OCI-LY7 (cell line): ENCODE measurements at places on chromosomes 1 and 21.

DNA sequence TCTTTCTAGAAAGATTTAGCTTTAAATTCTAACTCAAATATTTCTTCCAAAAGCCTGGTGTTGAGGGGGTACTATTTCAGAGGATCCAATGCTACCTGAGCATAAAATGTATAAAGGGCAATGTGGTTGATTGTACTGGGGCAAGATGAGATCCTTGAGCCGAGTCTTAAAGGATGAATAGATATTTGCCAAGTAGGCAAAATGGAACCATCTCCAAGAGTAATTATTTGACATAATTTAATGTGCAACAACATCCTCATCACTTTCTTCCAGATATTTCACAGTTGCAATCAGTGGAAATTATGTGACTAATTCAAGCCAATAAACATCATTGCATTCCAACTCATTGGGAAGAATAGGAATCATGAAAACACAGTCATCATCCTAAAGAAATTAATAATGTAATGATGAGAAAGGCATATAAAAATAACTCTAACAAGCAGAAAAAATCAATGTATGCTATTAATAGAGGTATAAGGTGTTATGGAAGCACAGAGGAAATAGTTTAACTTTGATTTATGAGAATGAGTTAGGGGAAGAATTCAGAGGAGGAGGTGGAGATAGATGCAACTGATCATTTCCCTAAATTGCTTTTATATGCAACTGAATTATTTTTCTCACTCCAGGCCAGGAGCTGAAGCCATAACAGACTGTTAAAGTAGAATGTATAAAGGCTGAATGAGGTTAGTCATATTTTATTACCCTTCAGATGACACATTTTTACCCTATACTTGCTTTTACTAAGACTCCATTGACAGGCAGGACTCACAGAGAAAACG, 30.0 kb upstream of the RGS4 start:
- no peak for DNase-seq

GRCh38 chr1:8348777-8349472, 31.0 kb downstream of the SLC45A1 start:
- DNase-seq = peak; percentile 77

- no peak for DNase-seq
Measured at GRCh38 chr1:199151634-199152425, 513.0 kb downstream of the PTPRC start.

DNA sequence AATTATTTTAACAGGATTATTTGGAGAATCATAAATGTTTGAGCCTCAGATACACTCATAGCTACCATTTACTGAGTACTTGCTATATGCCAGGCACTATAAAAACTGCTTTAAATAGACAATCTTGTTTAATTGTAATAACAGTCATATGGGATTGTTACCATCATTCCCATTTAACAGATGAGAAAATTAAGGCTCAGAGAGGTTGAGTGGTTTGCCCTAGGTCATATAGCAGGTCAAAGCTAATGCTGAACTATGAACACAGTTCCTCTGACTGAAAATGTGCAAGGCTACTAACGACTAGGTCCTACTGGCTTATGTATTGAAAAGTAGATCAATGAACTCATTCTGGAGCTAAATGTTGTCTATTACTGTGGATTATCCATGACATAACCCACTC, 63.4 kb downstream of the DDR2 start:
- no peak for DNase-seq

GRCh38 chr1:100404821-100405220, 52.5 kb downstream of the CDC14A start:
- no peak for DNase-seq
